ENCODE measurements at places on chromosomes 1 and 21.

DNA sequence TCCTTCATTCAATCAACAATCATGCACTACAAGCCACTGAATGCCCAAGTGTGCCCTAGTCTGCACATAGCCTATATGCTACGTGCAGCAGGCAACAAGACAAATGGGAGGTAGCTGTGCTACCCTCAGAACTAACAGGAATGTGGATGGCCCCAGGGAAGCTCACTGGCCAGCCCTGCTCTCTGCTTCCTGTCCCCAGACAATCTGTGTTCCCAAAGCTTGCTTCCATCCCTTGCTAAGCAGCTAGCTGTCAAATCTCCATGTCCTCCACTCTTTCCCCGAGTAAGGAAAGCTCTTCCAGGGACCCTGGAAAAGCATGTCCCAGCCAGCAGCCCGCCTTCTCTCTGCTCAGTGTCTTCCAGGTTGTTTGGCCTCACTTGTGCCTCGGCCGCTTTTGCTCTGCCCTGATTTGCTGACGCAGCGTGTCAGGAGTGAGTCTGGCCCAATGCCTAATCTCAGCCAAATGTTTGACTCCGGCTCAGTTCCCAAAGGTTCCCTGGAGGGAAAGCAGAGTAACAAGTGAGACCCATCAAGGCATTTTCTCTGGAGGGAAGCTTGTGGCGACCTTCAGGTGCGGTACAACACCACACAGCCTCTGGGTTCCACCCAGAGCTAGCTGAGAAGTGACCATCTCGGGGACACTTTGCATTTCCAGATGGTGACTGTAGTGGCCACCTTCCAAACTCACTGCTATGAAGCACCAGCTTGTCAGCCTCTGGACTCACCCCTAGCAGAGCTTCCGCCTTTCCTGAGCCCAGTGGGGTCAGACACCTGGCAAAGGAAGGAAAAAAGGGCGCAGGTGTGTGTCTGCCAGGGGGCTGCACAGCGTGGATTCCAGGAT is 243.4 kb downstream of the RHOU start:
- no peak for DNase-seq

DNA sequence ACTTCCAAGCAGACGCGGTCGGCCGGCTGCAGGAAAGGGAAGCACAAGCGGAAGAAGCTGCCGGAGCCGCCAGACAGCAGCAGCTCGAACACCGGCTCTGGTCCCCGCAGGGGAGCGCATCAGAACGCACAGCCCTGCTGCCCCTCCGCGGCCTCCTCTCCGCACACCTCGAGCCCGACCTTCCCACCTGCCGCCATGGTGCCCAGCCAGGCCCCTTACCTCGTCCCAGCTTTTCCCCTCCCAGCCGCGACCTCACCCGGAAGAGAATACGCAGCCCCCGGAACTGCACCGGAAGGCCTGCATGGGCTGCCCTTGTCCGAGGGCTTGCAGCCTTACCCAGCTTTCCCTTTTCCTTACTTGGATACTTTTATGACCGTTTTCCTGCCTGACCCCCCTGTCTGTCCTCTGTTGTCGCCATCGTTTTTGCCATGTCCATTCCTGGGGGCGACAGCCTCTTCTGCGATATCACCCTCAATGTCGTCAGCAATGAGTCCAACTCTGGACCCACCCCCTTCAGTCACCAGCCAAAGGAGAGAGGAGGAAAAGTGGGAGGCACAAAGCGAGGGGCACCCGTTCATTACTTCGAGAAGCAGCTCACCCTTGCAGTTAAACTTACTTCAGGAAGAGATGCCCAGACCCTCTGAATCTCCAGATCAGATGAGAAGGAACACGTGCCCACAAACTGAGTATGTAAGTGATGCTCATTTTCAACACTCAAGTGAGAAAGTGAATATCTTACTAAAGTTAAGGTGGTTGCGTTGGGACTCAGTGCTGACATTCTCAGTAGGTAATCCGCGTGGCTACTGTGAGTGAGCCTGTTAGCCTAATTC is 25.5 kb downstream of the UTS2 start:
- DNase-seq: peak; percentile 7

DNA sequence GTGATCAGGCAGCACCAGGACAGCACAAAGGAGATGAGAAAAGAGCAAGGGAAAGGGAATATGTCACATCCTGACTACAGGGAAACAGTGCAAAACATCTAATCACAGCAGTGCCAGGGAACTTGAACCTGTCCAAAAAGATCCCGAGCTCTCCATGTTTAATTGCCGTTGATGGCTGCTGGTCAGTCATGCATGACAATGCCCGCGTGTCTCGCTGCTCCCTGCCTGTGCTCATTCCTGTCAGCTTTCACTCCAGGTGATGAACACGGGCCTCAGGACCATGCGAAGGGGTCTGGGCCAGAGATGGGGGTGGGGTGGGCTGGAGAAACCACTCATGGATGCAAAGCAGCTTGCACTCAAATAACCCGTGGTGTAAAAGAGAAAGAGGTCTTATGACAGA is 287.0 kb downstream of the GPATCH2 start:
- DNase-seq: no peak

GRCh38 chr1:68819190-68819829 is 322.4 kb upstream of the DEPDC1 start:
- no peak for DNase-seq

DNA sequence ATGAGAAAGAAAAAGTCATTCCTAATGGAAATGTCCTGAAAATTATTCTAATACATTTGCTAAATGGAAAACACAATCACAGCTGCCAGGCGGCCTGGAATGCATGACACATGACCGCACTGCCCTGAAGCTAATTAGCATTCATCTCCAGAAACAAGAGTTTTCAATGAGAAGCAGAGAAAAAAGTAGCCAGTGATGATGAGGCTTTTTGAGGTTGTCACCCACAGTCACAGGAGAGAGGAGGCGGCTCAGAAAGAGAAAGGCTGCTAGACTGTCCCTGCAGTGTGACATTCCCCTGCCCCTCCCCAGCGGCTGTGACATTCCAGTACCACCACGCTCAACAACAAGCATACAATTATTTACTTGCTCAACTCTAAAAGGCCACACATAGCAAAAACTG is 122.9 kb upstream of the KRTAP19-8 start:
- DNase-seq: no peak

DNA sequence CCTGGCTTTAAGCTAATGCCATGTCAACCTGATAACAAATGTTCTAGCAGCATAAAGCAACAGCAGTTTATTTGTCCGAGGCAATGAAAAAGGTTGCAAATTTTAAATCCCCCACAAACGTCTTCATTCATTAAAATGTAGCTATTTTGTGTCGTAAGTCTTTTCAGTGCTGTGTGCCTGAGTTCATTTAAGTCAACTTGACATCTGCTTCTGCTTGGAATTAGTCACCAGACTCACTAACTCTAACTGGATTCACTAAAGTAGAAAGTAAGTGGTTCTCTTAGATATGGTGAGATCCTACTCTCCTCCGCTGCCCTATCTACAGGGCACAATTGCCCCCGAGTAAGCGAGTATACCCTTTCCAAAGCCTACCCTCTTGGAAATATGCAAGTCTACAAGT is 118.4 kb upstream of the CHRM3 start:
- DNase-seq: no peak

- no peak for DNase-seq
Observed at GRCh38 chr1:11245248-11245647, 17.1 kb downstream of the MTOR start.
